Keratinocyte (primary cell): ENCODE measurements at places on chromosomes 13 and 19.

DNA sequence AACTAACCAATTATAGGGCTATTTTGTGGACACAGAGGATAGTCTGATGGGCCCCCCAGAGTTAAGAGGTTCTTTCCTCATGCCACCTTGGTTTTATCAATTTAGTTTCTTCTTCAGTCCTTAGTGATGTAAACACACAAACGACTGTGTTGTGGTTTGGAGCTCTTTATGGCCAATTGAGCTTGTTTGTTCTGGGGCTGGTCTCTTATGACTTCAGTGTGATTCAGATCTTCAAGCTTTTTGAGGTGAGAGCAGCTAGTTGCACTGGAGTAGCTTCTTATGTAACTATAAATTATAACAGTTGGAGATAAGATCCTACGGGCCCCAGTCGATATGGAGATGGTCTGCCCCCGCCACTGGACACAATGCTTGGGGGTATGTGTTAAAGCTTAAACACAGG is 22.0 kb upstream of the GJB6 start:
- DNase-seq = no peak

GRCh38 chr19:30684613-30685012 is 312.4 kb downstream of the ZNF536 start:
- no peak for DNase-seq

- DNase-seq = peak; percentile 48
Observed at GRCh38 chr19:41144403-41144802, 30.2 kb downstream of the CYP2F1 start.

DNA sequence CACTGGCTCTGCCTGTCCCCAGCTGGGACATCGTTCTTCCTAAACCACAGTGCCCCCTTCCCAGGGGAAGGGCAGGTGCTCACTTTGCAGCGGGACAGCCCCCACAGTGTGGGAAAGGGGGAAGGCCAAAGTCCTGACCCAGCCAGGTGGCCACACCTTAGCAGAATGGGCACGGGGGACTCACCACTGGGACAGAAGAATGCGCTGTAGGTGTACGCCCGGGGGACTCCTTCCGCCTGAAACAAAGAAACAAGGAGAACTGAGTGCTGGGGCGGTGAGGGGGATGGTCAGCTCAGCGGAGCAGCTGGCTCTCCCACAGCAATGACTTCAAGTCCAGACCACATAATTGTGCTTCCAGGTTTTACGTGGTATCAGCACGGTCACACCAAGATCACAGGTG is 49.4 kb downstream of the F2RL3 start:
- DNase-seq = no peak

DNA sequence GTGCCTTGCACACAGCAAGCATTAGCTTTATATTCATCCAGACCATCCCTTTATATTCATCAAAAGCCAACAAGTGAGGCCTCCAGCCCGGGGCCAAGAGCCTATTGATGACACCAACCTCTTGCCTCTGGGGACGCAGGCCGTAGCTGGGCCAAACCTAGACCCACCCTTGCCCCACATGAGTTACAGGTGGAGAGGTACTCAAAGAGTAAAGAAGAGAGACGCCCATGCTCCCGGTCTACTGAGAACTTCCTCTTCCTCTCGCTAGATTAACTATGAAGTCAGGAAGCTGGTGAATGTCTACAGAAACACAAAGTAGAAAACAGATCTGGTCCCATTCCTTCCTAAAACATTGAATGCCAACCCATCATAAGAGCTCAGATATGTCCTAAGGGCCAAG is 3.8 kb upstream of the MLNR start:
- no peak for DNase-seq

- DNase-seq = no peak
Observed at GRCh38 chr13:50133358-50133953, 118.2 kb downstream of the KCNRG start.

DNA sequence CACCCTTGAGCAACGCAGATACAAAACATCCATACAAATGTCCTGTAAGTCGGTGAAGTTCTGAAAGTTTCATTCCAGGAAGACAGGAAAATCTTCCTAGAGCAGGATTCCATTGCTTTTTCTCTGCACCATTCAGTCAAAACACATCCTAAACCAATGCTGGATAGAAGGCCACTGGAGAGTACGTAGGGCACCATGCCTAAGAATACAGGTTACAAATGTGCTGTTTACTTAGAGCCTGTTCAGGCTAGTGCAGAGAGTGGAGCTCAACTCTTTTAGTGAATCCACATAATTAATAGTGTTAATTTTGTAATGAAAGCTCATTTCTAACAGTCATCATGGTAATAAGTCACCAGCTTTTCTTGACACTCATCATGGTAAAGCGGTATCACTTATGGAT is 187.6 kb downstream of the NHLRC3 start:
- no peak for DNase-seq

DNA sequence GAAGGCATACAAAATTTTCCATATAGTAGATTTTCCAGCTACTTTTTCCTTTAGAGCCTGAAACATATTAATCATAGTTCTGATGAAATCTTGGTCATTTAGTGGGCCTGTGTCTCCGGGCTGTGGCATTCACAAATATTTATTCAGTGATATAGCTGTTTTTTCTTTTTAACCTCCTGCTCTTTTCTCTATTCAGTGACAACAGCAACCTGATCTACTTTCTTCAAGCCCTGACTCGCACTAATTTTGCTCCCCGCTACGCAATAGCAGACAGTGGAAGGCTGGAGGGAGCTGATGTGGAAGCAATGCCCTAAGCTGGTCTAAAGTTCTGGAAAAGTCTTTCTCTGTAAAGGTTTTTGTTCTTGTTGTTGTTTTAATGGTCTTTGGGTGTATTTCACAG is 289.7 kb downstream of the SLITRK6 start:
- DNase-seq = no peak

GRCh38 chr13:41514853-41515395 is 57.6 kb downstream of the RGCC start:
- DNase-seq = no peak

DNA sequence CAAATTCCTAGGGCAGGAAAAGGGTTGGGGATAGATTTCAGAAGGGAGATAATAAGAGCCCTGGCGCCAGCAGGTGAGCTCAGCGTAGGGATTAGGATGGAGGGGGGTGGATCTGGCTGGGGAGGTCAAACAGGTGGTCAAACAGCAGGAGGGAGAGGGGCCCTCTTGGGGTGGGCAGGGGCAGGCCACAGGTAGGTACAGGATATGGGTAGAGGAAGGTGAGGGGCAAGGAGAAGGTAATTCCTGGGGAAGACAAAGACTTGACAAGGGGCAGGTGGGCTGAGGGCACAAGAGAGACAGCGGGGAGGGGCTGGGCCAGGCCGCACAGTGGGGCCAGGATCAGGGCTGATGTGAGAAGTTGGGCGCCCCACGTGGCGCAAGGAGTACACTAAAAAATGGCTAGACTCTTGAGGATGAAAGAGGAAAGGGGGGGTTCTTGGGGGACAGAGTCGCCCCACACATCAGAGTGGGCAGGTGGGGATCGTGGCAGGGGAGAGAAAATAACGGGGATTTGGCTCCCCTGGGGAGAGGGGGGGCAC is 713 bp downstream of the KRI1 start:
- no peak for DNase-seq

- no peak for DNase-seq
Observed at GRCh38 chr13:92500192-92500591, 726.4 kb upstream of the GPC6 start.

DNA sequence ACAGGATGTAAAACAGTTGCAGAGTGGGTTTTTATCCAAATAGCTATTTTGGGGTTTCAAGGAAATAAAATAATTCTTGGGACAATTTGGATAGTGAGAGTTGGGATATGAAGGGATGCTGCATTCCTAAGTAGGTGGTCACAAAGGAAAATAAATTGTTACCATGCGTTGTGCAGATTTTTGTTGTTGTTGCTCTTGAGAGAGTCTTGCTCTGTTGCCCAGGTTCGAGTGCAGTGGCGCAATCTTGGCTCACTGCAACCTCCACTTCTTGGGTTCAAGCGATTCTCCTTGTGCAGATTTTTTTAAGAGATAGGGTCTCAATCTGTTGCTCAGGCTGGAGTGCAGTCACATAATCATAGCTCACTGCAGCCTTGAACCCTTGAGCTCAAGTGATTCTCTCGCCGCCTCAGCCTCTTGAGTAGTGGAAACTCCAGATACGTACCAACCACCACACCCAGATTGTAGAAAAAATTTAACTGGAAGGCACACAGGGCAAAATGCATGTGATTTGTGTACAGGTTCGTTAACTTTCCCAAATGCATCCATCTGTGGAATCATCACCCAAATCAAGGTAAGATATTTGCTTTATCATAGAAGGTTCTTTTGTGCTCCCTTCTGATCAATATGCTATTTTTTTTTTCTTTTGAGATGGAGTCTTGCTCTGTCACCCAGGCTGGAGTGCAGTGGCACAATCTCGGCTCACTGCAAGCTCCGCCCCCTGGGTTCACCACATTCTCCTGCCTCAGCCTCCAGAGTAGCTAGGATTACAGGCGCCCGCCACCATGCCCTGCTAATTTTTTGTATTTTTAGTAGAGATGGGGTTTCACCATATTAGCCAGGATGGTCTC is 16.0 kb downstream of the SLC1A5 start:
- DNase-seq = no peak

- no peak for DNase-seq
Observed at GRCh38 chr13:93409816-93410215, 183.2 kb downstream of the GPC6 start.

DNA sequence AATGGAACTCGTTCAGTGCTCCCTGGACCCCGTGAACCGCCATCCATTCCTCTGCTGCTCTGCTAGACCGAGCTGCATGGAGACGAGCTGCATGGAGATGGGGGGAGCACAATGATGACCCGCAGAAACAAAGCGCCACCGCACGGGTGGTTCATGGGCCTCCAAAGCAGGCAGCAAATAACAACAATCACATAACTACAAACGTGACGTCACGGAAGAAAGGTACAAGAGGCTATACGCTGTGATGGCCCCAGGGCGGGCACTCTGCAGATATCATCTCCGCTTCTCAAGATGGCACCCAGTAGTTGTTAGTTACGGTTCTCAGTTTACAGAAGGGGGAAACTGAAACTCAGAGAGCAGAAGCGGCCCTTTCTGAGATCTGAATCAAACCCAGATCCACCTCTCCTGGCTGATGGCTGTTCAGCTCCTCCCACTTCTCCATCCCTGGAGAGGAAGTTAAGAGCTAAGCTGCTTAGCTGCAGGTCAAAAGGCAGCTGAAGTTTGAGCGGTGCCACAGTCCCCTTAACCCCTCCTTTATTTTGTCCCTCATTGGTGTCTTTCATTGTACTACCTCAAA is 1.7 kb downstream of the ATP13A1 start:
- DNase-seq = no peak

GRCh38 chr13:26600343-26600742 is 42.9 kb downstream of the WASF3 start:
- DNase-seq = no peak

- DNase-seq = no peak
Observed at GRCh38 chr13:37136187-37136586, 30.7 kb upstream of the CSNK1A1L start.

GRCh38 chr13:33743438-33744368 is 74.2 kb upstream of the RFC3 start:
- DNase-seq = no peak

- no peak for DNase-seq
Observed at GRCh38 chr13:100115693-100116254, 26.9 kb downstream of the PCCA start.

GRCh38 chr13:31053091-31053490 is 108.6 kb downstream of the HSPH1 start:
- DNase-seq = no peak

- DNase-seq = no peak
Observed at GRCh38 chr13:66655847-66656454, 574.2 kb downstream of the PCDH9 start.

DNA sequence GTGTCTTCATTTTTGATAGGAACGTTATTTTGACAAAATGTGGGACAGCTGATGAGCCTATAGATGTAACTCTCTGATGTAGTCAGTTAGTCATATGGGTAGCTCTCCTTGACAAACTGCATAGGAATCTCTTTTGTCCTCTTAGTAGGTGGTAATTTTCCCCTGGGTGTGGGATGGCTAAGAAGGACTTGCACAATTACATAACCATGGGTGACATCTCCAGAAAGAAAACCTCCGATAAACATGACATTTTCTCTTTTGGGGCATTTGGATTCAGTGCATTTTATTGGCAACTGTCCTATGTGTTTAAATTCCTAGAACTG is 41.8 kb downstream of the IGFL3 start:
- peak; percentile 54 for DNase-seq

- no peak for DNase-seq
Observed at GRCh38 chr13:48892688-48893075, 83.0 kb upstream of the FNDC3A start.

DNA sequence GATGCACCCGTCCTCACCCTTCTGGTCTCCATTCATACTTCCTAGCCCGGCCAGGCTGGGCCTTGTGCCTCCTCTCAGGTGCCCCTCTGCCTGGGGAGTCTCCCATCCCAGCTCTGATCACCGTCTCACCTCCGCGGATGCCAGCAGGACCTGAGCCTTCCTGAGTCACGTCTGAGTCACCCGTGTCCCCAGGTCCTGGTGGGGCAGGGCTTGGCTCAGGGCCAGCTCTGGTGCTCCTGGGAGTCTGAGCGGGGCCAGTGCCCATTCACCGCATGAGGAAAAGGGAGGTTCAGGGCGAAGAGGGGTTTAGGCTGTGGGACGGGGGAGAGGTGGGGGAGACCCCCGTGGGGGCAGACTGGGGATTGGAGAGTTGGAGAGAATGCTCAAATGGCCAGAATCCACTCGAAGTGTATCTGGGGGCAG is 593 bp downstream of the ATP8B3 start:
- DNase-seq = peak; percentile 86

DNA sequence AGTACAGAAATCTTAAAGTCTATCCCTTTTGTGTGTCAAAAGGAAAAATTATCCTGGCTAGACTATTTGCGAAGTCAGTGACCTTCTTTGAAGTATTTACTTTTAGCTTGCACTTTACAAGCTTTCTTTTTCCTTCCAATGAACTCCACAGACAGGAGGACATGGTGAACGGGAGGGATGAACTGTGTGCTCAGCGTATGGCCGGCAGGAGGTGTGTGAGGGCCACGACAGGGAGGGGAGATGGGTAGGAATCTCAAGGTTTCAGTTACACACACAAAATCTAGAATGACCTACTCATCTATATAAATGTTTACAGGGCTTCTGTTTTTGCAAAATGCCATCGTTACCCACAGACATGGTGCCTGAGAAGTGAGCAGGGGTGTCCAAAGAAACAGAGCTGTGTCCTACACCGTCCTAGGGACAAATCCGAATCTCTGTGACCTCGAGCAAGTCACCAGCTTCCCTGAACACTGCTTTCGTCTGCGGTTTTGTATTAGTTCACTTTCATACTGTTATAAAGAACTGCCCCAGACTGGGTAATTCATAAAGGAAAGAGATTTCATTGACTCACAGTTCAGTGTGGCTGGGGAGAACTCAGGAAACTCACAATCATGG is 537.2 kb downstream of the LIG4 start:
- no peak for DNase-seq

DNA sequence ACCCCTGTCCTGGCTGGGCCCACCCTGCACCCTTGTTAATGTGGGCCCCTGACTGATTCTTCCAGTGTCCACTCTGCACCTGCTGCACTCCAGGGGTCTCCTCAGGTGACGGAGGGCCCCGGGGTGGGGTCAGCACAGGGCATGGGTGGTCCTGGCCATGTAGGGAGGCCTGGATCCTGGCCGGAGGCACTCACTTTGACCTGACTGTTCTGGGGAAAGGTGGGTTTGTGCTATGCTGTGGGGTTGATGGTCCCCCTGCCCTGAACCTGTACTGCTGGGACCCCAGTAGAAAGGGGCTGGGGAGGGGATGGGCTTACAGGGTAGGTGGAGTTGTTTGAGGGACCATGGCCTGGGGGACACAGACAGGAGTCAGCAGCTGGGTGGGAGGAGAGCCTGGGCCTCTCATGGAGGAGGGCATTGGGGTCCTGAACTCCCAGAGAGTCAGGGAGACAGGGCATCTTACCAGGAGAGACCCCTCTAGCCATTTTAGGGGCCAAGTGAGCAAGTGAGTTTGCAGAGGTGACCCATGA is 25.8 kb upstream of the CEACAM1 start:
- DNase-seq = no peak
